Right cardiac atrium (tissue), 5 donors: ENCODE measurements at places on chromosomes 13 and 19. TPM values are rescaled to one million over a fixed set of nuclear protein-coding genes. Genes with fewer than 3 reads are reported as not detected.

- DNase-seq: no peak
Measured at GRCh38 chr19:37932985-37933936, 26.3 kb downstream of the SIPA1L3 start.

DNA sequence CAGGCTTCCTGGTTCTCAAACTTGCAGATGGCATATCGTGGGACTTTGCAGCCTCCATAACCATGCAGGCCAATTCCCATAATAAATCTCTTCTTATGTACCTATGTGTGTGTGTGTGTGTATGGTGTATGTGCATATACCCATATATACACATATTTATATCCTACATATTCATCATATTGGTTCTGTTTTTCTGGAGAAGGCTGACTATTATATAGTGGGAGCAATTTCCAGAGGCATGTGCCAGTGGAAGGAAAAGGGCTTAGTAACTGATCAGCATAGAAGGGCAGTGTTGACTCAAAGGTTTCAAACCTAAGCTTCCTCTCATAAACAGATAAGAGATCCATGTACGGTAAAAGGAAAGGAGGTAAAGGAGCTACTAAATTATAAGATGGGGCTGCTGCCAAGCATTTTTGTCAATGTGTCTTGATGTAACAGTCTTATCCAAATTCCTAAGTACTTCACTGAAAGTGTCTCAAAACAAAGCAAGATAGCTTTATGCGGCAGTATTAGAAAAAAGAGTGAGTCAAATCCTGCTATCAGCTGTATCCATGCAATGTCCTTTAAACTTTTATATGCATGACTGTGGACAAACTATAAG is 432.1 kb downstream of the TBC1D4 start:
- DNase-seq: no peak

- no peak for DNase-seq
Measured at GRCh38 chr19:30621326-30621920, 249.2 kb downstream of the ZNF536 start.

DNA sequence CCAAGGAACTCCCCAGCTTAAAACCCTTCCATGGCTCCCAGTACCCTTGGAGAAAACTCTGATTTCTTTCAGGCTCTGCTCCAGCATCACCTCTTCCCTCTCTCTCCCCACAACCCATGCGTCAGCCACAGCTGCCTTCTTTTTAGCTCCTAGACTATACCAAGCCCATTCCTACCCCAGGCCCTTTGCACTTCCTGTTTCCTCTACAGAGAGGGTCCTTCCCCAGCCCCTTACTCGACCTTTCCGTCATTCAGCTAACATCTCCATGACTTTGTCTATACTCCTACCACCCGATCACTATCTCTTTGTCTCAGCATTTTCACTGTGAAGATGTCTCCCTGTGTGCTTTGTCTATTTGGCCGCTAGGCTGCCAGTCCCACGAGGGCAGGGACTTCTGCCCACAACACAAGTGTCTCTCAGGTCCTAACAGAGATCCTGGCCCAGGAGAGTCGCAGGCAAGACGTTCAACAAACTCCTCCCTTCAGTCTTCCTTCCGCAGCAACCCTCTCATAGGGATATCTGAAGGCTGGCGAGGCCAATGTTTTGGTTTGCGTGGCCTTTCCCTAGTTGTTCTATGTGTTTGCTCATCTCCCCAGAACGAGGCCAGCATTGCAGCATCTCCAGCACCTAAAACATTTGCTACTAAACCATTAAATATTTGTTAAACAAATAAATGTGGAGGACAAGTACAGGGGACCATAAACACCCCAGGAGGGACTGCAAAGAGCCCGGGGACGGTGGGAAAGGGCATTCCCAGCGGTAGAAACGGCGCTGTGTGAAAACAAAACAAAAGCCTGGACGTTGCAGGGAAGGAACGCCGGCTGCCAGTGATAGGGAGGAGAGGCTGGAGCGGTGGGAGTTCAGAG is 816 bp downstream of the CCNP start:
- DNase-seq: no peak

GRCh38 chr13:51675385-51675784 is 91.1 kb downstream of the WDFY2 start:
- no peak for DNase-seq

GRCh38 chr19:16380314-16380695 is 55.7 kb downstream of the KLF2 start:
- no peak for DNase-seq

DNA sequence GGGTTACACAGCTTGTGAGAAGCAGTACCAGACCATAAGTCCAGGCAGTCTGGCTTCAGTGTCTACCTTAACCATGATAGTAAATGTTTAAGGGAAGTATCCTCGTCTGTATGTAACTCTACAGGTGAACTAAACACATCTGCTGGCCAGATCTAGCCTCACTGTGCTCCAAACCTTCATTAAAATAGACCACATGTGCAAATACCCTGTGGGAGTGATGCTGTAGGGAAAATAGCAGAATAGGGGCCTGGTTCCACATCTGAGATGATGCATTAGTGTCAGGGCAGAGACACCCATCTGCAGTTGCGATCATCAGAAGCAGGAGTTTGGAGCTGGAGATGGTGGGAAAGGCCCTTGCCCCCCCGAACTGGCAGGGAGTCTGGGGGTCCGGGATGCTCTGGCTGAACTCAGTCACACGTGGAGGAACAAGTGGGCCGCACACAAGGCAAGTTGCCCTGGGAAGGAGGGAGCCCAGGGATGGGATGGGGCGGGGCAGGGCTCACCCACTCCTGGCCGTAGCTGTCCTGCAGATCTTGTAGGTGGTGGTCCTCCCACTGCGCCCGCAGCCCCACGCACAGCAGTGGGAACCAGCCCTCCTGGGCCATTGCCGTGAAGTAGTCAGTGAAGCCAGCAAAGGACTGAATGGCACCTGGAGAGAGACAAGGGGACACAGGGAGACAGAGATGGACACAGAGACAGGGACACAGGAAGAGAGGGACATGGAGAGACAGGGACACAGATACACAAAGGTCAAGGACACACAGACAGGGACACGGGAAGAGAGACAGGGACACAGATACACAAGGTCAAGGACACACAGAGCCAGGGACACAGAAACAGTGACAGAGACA is 7.3 kb downstream of the TMEM147 start:
- DNase-seq: no peak

DNA sequence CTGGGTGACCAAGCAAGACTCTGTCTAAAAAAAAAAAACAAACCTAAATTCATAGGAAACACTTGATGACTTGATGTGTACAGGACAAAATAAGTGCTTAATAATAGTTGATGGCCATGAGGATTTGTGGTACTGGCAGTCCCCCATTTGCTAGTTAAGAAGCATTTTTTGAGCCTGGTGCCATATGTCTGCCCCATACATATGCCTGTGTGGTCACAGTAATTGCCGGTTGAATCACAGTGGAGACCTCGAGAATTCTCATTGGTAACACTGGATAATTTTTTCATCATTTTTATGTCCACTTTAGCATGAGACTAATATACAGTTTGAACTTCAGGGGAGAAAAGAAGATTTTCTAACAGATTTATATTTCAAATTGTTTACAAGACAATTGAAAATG is 79.2 kb downstream of the LRCH1 start:
- no peak for DNase-seq

The RTBDN gene
- not detected for polyA plus RNA-seq

The NOTCH3 gene
- polyA plus RNA-seq: 10.9 TPM

The RYR1 gene
- 1.1 TPM for polyA plus RNA-seq
